Panc1 (cell line): ENCODE measurements at places on chromosomes 2 and 18.

DNA sequence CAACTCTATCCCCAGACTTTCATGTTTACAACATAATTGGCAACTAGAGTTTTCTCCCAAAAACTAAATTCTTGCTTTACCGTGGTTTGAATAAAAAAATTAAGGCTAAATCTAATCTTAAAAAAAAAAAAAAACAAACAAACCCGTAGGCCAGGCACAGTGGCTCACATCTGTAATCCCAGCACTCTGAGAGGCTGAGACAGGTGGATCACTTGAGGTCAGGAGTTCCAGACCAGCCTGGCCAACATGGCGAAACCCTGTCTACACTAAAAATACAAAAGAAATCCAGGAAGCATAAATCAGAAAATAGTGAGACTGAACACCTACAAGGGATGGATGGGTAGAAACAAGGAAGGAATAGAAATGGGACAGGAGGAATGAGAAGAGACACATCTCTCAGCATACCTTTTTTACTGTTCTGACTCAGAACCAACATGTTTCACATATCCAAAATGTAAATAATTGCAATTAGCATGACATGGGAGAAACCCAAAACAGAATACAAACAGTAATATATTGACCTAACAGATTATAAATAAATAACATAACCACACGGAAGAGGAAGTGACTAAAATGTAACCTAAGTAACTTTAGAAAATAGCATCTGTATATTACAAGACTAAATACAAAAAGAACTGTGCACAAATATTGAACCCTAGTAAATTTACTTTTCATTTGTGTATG, 17.5 kb downstream of the MGAT4A start:
- no peak for DNase-seq

DNA sequence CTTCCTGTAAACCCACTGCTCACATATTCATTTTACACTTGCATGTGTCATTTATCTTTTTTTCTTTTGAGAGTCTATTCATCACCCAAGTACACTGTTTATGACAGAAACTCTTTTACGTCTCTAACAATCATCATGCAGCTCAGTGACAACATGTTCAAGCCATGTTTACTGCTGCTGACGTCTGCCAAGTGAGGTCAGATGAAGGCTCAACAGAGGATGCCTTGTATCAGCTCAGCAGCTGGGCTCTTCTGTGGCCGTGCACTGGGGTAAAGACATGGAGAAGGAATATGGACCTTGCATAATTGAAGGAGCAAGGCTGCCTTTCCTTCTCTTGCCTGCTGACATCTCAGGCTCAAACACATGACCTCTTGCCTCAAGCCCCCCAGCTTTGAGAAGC, 99.6 kb downstream of the ADD2 start:
- no peak for DNase-seq

DNA sequence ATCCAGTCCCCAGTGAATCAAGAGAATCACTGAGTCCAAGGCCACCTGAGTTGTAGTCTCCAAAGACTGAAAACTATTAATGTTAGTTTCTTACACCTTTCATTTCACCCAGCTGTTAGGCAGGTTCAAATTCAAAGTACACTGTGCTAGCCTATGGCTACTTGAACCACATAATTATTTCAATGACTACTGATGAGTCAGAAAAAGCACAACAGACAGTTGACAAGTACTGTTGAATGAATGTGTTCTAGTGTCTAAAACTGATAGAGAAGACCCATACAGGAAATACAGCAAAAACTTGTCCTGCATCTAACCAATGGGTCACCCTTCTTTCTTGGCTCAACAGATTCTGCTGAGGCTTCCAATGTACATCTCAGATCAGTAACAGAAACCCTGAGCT, 160.9 kb downstream of the MYO5B start:
- DNase-seq = no peak

DNA sequence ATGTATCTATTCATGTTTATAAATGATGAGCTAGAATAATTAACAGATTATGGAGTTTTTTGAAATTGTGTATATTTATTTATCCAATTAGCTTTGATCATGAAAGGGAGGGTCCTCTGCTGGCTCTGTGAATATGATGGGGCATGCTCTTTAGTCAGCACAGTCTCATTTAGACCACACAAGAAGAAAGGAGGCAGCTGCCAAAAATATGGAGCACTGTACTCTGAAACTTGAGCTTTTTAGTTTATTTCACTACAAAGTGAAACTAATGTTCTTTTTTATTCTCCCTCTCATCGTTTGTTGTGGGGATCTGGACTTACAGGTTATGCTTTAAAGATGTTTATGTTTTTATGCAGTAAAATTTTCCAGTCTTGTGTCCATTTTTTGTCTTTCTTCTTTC, 266.9 kb upstream of the GULP1 start:
- DNase-seq = no peak

- DNase-seq = no peak
Measured at GRCh38 chr2:12305931-12306330, 410.8 kb upstream of the TRIB2 start.

DNA sequence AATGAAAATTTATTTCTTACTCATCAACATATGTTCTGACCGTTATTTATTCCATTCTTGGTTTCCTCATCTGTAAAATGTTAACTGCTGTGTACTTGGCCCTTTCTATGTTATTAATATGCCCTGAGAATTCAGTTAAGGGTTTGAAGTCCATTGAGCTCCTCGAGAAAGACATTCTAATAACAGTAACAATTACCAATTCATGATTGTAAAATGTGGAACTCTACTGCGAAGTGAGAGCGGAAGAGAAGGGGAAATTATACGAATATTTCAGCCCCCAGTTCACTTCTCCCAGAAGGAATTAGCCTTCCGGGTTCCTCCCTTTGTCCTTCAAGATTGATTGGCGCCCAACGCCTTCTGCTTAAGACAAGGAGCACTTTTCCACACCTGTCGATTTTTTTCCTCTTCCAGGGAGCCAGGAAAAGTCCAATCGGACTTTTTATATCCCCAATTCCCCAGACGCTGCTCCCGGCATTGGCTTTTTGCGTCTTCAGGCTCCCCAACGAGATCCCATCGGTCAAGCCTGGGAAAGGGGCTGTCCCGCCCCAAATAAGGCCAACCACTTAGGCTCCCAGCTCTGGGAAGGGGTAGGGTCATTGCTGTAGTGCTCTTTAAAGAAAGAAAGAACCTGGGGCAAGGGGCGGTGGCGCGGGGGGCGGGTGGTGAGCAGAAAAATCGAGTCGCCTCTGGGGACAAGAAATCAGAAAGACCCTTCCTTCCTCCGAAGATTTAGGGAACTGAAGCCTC, 1.6 kb downstream of the DSC2 start:
- no peak for DNase-seq

DNA sequence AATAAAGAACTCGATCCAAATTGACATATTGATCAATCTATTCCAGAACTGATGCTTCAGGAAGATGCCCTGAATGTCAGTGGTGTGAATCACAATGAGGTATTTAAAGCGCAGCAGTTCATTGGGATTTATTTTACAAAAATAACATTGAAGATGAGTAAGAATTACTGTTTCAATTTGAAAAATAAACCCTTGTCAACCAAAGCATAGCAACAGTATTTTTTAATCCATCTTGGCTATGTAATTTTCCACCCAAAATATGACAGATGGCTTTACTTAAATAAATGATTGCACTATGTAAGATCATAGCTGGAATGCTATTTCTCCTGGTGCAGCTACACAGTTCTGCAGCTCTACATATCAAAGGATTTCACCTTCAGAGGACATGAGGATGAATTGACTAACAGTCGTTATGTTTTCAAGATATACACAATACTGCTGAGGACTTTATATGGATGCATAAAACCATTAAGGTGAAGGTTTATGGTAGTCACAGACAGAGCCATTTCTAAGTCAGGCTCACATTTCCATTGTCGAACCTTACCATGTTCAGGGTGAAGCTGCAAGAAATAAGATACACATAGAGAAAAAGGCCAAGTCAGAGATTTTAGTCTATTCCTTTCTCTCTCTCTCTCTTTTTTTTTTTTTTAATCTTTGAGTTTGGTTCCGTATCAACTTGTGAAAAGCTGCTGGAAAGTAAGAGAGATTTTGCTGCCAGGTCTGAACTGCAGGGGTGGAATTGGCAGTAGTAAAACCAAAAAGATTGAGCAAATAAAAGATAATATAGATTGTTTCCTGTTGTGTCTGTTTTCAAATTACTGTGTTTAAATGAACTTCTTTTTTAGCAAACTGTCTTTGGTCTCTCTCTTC, 398.0 kb upstream of the CDH20 start:
- no peak for DNase-seq

- DNase-seq = no peak
Measured at GRCh38 chr2:224195925-224196571, 157.0 kb upstream of the SERPINE2 start.

- no peak for DNase-seq
Measured at GRCh38 chr2:200456567-200456966, 53.3 kb downstream of the KCTD18 start.

GRCh38 chr2:235613649-235614048, 119.8 kb downstream of the AGAP1 start:
- no peak for DNase-seq

GRCh38 chr2:10940596-10940995, 28.9 kb downstream of the KCNF1 start:
- no peak for DNase-seq

DNA sequence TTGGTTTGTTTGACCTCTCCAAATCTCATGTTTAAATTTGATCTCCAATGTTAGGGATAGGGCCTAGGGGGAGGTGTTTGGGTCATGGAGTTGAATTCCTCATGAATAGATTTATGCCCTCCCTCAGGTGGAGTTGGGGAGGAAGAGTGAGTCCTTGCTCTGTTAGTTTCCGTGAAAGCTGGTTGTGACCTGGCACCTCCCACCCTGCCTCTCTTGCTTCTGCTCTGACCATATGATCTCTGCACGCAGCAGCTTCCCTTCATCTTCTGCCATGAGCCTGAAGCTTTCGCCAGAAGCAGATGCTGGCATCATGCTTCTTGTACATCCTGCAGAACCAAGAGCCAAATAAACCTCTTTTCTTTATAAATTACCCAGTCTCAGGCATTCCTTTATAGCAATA, 231.6 kb upstream of the ERBB4 start:
- DNase-seq = no peak

DNA sequence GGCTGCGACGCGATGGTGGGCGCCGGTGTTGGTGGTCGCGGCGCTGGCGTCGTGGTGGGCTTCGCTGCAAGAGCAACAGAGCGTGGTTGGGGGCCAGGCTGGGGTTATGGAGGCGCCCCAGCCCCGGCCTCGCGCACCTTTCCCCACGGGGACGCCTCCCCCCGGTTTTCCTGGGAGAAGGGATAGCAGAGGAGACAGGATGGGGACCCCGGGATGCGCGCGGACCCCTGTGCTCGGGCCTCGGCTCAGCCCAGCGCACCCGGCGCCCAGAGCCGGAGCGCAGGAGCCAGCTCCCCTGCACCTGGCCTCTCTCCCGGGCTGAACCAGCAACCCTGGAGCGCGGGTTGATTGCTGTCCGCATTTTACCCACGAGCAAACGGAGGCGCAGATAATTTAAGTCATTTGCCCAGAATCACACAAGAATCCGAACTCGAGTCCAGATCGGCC, 1.0 kb downstream of the CD8A start:
- DNase-seq = no peak

DNA sequence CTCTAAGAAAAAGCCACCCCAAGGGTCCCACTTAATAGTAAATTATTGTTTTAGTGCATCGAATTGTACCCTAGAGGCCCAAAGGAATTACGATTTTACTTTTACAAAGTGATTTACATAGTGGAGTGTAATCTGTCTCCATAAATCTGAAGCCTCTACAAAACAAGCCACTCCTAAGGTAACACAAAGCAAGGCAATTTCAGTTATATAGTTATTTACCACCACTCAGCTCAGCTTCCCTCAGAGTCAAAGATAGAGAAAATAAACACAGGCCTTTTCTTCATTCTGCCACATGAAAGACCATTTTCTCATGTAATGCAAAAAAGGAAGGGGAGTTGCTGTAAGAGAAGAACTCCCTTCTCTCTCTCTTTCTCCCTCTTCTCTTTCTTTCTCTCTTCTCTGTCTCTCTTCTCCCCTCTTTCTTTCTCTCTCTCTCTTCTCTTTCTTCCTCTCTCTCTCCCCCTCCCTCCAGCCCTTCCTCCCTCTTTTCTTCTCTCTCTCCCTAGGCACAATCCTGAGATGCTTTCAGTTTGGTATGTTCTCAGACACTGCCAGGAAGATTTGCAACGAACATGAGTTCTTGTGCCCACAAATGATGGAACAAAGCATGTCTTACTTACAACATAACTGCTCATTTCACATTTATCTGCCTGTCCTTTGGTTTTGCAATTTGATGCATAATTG, 264.5 kb downstream of the BCL2 start:
- no peak for DNase-seq

- peak; percentile 27 for DNase-seq
Measured at GRCh38 chr2:106156305-106157296, 37.5 kb downstream of the UXS1 start.

DNA sequence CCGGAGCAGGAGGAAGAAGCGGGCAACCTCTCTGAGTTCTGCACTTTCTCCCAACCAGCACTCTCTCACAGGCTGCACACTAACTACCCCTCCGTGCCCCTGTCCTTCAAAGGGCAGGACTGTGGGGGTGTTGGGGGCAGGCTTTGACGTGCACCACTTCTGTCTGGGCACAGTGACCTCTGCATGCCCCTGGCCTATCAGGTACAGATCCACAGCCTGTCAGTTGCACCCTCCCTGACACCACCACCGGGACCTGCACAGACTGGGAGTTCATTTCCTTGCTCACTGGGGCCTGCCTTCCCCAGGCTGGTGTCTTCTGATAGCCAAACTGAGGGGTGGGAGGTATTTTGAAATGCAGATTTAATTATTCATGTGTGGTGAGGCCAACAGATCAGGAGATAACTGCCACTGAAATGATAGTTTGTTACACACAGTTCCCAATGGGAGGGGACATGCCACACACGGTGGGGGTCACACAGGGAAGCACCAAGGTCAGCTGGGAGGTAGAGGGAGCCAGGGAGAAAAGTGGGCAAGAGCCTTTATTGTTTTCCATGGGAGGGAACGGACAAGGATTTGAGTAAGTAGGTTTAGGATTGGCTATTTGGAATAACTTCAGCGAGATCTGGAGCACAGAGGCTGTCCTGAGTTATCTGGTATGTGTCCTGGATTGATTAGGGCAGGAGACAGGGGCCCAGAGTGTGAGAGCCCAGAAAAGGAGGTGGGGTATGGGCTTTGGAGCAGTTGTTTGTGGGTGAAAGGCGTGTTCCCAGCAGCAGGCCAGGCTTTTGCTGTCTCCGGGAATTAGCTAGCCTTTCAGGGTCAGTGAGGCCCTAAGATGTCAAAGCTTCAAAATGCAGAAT, 251.6 kb downstream of the AFF3 start:
- no peak for DNase-seq
